Effector memory CD8-positive, alpha-beta T cell (primary cell): ENCODE measurements at places on chromosomes 5 and 9.
A peak's percentile ranks its signal among the peaks of the same experiment; 100 is the strongest.

DNA sequence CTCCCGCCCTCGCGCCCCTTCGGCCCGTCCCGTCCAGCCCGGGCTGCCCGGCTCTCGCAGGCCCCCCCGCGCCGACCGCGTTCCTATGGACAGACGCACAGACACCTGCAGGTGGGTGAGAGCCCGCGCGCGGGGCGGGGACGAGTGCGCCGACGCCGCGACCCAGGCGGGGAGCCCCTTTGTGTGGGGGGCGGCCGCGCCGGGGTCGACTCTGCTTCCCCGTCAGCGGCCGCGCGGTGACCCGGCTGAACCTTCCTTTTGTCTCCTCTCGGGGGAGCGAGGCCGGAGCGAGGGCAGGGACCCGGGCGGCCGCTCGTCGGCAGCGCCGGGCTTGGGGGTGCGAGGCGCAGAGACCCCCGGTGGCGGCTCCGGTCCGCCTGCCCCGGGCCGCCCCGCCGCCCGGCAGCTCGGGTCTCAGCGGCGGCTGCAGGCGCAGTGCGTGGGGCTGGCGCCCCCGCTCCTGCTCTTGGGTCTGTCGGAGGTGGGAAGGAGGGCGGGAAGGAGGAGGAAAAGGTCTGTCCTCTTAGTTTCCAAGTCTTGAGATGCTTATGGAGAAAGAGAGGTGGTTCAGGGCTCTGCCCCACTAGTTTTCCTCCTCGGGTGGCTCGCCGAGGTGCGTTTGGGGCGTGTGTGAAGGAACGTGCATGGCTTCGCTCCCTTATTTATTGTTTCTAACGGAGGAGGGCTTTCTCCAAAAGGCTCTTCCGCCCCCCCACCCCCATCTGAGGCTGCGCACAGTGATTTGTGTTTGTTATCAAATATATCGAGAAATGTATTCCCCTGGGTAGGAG lies 576 bp downstream of the KIAA1958 start:
- H3K4me1 ChIP-seq: peaks cover 13% of the 10 kb centered on the region
- peak; percentile 14 for DNase-seq
- peak overlapping the region; percentile 88 for H3K4me3 ChIP-seq
- no peaks in the 10 kb centered on the region for H3K27me3 ChIP-seq
- peak overlapping the region; percentile 81 for H3K27ac ChIP-seq

GRCh38 chr5:2311851-2312250 lies 429.1 kb upstream of the IRX4 start:
- H3K4me3 ChIP-seq: no peak overlapping the region
- H3K27ac ChIP-seq: no peak overlapping the region
- H3K4me1 ChIP-seq: peaks cover 2% of the 10 kb centered on the region
- peaks cover 4% of the 10 kb centered on the region for H3K36me3 ChIP-seq
- DNase-seq: no peak

DNA sequence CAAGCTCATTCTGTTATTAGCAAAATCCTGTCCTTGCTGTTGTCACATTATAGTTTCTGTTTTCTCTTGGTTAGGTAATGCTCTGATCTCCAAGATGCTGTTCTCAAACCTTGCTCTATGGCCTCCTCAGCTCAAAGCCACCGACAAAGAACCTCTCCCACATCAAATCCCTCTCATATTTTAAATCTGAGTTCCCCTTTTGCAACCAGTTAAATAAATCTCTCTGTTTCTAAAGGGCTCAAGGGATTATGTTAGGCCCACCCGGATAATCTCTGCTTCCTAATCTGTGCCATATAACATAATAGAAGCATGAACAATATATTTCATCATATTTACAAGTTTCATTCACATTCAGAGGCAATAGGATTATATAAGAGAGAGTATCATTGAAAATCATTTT lies 286.0 kb downstream of the CYLC2 start:
- DNase-seq: no peak
- no peak overlapping the region for H3K4me3 ChIP-seq
- no peaks in the 10 kb centered on the region for H3K27me3 ChIP-seq
- no peaks in the 10 kb centered on the region for H3K4me1 ChIP-seq

GRCh38 chr5:68960961-68961360 lies 132.9 kb upstream of the SLC30A5 start:
- no peak overlapping the region for H3K27ac ChIP-seq
- DNase-seq: no peak
- peaks cover 8% of the 10 kb centered on the region for H3K27me3 ChIP-seq
